ENCODE measurements at places on chromosomes 6 and 20.

DNA sequence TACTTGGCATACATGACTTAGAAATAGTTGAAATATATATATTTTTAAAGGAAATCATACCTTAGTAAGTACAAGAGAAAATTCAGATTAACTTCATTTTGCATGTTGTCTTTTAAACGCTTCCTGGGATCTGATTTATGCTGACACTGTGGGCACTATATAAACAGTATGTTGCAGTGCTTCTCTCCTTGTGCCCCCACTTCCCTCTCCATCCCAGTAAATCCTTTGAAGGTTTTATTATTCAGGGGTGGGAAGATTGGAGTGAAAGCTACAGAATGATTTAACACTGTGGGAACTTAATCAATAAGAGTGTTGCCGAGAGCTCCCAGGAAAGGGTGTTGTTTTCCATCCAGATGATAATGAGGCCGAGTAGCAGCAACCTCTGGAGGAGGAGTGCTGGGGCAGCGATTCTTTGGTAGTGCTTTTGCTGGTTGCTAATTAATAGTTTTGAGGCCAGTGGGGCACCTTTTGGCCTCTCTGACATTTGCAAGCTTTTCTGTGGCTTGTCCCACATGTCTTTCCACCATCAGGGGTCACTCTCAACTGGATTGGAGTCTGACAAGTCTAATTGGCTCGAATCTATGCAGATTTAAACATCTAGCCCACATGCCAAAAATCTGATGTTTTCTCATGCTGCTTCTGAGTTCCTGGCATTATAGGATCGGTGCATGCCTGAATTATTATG lies 183.0 kb upstream of the MMS22L start:
- DNase-seq, result no peak

GRCh38 chr6:79468116-79468515 lies 69.1 kb downstream of the LCA5 start:
- no peak for DNase-seq

- peak; percentile 84 for DNase-seq
Measured at GRCh38 chr6:26225848-26226578, 138.8 kb downstream of the HFE start.

DNA sequence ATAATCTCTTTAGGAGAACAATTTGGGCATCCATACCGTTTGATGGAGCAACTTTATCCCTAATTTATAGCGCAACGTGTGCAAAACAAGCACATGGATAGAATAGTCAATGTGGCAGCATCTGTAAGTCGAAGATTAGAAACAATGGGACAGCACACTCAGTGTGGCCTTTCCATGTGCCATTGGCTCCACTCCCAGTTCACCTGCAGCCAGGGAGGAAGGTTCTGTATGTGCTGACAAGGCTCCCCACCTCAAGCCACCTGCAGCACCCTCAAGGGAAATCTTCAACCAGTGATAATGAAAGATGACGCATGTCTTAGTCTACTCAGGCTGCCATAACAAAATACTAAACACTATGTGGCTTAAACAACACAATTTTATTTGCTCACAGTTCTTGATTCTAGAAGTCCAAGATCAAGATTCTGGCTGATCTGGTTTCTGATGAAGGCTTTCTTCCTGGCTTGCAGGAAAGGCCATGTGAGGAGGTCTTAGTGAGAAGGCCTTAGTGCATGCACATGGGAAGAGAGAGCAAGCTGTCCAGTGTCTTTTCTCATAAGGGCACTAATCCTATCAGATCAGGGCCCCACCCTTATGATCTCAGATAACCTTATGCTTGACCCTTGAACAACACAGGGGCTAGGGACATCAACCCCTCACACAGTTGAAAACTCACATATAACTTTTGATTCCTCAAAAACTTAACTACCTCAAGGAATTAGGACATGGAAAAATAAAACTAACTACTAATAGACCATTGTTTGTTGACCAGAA lies 34.9 kb upstream of the SHLD1 start:
- no peak for DNase-seq

DNA sequence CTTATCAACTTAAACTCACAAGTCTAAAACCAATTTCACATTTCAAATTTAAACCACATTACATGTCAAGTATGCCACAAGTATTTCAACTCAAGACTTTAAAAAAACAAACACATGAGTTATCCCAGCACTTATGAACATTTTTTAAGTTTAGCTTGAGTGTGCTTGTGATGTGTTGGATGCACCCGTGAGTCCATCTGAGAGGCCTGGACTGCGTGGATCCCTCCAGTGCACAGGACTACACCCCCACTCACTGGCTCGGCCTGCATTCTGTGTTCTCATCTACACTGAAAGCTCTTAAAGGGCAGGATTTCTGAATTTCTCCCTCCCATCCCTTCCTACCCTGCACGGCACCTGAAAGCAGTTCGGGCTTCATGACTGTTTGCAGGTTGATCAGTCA lies 128.8 kb upstream of the CD93 start:
- no peak for DNase-seq

GRCh38 chr6:168385037-168385759 lies 55.8 kb upstream of the SMOC2 start:
- DNase-seq, result no peak

- no peak for DNase-seq
Measured at GRCh38 chr20:25239387-25240370, 8.2 kb upstream of the PYGB start.

DNA sequence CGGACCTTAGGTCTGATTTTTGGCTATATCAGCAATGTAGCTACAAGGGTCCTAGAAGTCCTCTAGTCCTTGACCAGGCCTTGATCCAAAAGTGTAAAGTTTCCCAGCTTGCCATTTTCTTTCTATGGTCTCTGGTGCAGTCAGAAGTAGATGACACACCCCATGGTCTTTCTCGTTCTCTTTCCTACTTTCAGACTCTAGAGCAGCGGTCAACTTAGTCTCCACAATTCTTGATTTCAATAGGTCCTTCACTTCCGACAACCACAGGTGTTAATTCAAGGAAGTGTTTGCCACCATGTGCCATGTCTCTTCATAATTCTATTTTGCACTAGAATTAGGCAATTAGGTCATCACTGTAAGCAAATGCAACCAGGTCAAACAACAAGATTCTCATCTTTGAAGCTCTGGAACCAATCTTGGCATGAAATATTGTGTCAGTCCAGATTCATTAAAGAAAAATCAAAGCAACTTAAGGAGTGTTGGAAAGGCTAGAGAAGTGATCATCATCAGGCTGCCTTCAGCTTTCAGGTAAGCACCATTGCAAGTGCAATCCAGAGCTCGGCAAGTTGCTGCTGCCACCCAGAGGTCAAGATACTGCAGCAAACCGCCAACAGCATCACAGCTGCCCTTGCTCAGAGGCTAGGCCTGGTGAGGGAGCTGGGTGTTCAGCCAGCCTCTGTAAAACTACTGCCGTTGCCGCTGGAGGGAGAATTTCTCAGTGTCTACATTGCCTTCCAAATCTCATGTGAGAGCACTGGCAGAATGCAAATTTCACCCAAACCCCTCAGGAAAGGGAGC lies 5.6 kb upstream of the SYNE1 start:
- DNase-seq, result peak; percentile 32

DNA sequence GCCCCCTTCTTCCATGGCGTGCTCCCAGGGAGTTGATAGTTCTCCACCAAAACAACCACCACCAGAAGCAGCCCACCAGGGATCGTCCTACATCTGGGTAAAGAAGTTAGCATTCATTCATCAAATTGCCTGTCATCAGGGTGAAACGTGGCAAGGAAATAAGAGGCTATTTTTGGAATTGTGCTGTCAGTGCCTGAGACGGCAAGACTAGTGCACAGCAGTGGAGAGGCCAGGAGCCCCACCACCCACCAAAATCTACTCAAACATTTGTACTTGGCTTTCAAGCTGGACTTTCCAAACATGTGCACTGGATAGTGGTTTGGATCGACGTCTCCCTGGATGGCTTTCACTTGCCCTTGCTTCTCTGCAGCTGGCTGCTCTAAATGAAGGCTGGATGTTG lies 44.8 kb downstream of the TXNDC5 start:
- no peak for DNase-seq

DNA sequence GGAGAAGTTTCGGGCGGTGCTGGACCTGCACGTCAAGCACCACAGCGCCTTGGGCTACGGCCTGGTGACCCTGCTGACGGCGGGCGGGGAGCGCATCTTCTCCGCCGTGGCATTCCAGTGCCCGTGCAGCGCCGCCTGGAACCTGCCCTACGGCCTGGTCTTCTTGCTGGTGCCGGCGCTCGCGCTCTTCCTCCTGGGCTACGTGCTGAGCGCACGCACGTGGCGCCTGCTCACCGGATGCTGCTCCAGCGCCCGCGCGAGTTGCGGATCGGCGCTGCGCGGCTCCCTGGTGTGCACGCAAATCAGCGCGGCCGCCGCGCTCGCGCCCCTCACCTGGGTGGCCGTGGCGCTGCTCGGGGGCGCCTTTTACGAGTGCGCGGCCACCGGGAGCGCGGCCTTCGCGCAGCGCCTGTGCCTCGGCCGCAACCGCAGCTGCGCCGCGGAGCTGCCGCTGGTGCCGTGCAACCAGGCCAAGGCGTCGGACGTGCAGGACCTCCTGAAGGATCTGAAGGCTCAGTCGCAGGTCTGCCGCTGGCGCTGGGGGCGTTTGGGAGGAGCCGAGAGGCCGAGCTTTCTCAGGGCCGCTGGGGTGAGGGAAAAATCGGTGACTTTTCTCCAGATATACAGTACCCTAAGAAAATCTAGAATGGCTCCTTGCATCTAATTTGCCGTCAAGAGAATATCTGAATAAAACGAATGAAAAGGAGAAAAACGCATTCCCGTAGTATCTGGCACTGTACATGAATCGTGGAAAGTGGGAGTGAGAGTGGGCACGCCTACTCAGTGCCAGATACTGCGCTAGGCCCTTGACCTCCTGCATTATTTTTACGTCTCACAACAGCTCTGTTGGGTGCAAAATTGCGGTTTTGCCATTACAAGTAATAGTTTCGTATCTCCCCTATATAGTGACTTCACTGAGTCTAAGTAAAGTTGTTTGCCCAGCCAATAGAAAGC lies 1.0 kb downstream of the CALHM6 start:
- DNase-seq, result no peak

GRCh38 chr20:329851-330232 lies 4.5 kb downstream of the SOX12 start:
- DNase-seq, result no peak

- no peak for DNase-seq
Measured at GRCh38 chr6:43937236-43938177, 167.5 kb downstream of the VEGFA start.

DNA sequence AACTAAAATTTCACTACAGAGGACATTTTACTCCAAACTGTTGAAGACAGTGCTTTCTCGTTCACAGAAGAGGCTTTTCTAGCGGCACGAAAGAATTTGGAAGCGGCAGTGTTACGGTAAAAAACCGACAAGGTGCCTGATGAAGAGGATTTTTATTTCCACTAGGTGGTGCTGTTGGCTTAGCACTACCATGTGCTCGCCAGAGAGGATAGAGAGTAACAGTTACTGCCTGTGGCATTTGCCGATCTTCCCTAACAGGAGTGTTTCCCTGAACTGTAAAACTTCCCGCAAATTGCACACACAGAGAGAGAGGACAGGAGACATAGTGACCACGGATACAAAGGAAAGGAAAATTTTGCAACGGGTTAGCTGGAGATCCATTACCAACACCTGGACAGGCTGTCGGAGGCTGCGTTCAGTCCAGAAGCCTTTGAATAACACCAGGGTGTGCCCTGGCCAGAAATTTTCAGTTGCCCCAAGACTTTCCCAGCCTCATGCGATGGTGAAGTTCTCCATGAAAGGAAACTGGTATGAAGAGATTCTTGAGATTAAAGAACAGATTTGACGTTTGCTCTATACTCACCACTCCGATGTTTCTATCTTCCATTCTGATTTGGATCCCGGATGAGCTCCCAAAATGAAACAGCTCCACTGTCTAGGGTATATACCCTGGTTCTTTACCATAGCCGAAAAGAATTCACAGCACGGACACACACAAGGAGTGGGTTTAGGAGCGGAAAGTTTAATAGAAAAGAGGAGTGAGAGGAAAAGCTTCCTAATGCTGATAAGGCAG lies 48.1 kb downstream of the HLA-DPB1 start:
- peak; percentile 19 for DNase-seq

- no peak for DNase-seq
Measured at GRCh38 chr6:3526962-3527650, 70.3 kb upstream of the SLC22A23 start.

DNA sequence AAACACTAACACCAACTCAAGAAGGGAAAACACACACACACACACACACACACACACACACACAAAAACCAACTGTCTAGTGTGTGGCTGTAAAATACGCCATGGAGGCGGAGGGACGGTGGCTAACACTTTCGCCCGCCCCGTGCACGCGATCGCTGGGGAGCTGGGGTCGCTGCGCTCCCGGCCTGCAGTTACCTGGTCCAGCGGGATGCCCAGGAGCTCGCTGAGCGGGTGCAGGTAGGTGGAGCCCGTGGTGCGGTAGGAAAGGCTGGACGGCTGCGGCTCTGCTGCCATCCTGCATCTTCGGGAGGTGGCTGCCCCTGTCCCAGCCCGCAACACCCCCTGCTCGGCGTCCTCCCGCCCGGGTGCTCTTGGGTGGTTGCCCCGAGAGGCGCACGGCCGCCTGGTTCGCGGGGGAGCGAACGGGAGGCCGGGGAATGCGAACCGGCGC lies 303 bp downstream of the MBOAT1 start:
- peak; percentile 80 for DNase-seq

GRCh38 chr6:165701564-165702354 lies 38.7 kb upstream of the PDE10A start:
- DNase-seq, result no peak

DNA sequence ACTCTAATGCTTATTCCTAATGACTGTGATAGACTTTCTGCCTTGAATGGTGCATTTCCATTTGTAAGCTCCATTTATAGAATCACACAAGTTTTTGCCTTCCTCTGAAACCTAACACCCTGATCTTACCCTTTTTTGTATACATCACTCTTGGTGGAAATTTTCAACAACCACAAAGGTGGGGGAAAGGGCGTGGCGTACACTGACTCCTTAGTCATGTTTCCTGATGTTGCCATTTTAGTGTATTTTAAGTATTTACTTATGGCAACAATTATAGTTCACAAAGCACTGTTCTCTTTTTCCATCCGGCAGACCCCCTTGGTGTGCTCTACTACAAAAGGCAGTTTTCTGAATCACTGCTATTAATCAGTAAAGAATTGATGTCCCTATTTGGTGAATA lies 92.0 kb downstream of the ATXN1 start:
- peak; percentile 13 for DNase-seq

DNA sequence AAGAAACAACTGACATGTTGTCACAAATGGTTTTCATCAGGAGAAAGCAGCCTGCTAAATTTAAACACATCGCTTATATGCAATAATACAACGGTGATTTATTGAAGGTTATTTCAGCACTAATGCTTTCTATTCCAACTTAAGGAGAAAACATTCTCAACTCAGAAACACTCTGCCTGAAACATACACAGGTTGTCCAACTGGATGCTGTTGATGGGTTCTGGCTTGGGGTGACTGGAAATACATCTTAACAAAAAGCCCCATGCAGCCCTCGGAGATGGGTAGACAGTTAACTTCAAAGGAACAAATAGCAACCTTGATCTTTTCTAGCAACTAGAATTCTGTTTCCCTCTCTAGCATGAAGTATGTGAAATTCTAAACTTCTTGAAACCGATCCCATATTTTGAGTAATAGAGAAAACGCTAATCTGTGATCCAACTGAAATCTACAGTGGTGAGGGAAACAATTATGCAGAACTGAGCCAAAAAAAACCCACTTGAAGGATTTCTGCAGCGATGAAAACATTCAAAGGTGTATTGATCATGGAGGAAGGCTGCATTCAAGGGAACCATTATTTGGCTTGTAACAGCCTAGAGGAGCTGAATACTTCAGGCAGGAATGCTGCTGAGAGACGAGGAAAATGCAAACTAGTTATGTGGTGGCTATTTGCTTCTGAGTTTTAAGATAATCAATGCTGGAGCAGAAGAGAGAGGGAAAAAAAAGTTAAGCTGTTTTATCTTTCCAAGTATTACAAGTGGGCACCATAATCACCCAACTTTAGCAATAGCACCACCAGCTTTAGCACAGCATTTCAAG lies 6.9 kb downstream of the ZMYND8 start:
- DNase-seq, result no peak
